Tibial nerve (tissue), 4 donors: ENCODE measurements at places on chromosomes 5 and 9. TPM values are rescaled to one million over a fixed set of nuclear protein-coding genes. Genes with fewer than 3 reads are reported as not detected.

EPB41L4A gene
- total RNA-seq = 10.6 TPM

BHMT gene
- total RNA-seq = 5.9 TPM

C9orf153 gene
- total RNA-seq = 1.5 TPM

SH3GL2 gene
- not detected for total RNA-seq

DNA sequence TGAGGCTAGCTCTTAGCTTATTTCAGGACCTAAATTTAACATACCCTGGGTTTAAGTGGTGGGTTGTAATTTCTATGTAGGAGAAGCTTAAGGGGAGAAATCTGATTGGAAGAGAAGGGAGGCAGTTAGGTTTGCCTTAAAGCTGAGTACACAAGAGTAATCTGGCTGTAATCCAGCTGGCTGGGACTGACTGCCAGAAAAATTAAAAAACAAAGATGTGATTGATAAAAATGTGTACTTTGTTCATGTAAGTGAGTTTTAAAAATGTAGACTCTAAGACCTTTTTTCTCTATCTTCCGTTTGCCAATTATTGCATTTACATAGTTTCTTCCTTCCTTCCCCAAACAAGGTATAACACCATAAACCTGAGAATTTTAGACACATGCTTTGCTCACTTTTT lies 17.5 kb upstream of the MSMP start:
- H3K4me3 ChIP-seq = no peak overlapping the region
- H3K36me3 ChIP-seq = no peaks in the 10 kb centered on the region
- no peaks in the 10 kb centered on the region for H3K27me3 ChIP-seq
- peaks cover 13% of the 10 kb centered on the region for H3K4me1 ChIP-seq

- H3K4me1 ChIP-seq = peaks cover under 1% of the 10 kb centered on the region
- H3K4me3 ChIP-seq = no peak overlapping the region
- no peaks in the 10 kb centered on the region for H3K36me3 ChIP-seq
- H3K27ac ChIP-seq = no peak overlapping the region
- H3K27me3 ChIP-seq = no peaks in the 10 kb centered on the region
Measured at GRCh38 chr5:143551820-143552251, 148.3 kb upstream of the NR3C1 start.

DNA sequence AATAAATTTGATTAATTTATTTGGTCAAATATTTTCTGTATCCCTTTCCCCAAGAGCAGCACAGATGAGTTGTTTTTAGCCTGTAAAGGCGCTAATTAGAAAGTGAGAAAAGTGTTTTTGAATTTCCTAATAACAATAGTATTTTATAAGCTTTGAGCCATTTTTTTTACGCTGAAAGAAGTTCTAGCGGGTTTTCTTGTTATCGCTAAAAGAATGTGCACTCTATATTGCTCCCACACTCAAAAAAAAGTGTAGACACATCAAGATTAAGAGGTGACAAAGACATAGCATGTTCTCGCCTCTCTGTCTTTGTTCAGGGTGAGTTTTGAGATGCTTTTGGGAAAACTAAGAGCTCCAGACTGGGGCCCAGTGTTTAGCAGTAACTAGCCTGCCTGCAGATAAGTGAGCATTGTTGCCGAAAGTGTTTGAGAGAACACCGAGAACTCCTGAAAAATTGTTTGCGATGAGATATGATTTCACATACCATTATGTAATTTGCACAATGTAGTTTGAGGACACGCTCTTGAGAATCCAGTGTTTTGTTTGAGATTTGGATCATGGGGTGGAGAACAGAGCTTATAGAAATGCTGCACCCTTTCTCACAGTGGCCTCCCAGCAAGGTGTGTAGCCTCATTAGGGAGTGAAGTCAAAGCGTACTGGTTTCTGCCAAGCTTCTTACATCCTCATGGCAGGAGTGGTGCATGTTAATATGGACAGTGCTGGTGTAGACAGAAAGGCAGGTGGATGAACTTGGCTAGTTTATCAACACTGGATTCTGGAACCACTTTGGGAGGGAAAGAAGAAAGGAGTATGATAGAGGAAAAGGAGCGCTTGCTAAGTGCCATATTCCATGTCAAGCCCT lies 1.5 kb downstream of the F2R start:
- H3K4me1 ChIP-seq = peaks cover 21% of the 10 kb centered on the region
- H3K36me3 ChIP-seq = no peaks in the 10 kb centered on the region
- DNase-seq = no peak
- H3K27ac ChIP-seq = no peak overlapping the region
- H3K4me3 ChIP-seq = peak overlapping the region; percentile 88

GRCh38 chr5:157611571-157612476 lies 36.2 kb upstream of the ADAM19 start:
- no peaks in the 10 kb centered on the region for H3K36me3 ChIP-seq
- no peaks in the 10 kb centered on the region for H3K27me3 ChIP-seq
- DNase-seq = no peak
- H3K27ac ChIP-seq = no peak overlapping the region
- no peak overlapping the region for H3K4me3 ChIP-seq

DNA sequence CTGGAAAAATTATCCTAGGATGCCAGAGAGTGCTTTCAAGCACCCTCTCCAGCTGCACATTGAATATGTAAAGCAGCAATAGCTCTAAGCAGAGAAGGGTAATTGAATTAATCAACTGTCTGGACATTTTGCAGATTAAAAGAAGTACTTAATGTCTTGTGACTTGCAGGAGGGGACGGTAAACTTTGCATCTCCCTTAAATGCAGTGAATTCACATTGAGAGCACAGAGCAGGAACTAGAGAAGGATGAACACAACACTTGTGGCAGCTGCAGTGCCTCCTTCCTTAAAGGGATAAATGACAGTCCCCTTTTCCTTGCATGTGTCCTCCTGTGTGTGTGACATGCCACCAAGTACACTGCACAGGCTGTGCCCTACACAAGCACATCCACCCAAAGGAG lies 7.4 kb upstream of the CDK5RAP2 start:
- no peaks in the 10 kb centered on the region for H3K27me3 ChIP-seq
- H3K27ac ChIP-seq = no peak overlapping the region
- H3K4me3 ChIP-seq = no peak overlapping the region
- peaks cover 8% of the 10 kb centered on the region for H3K4me1 ChIP-seq

DNA sequence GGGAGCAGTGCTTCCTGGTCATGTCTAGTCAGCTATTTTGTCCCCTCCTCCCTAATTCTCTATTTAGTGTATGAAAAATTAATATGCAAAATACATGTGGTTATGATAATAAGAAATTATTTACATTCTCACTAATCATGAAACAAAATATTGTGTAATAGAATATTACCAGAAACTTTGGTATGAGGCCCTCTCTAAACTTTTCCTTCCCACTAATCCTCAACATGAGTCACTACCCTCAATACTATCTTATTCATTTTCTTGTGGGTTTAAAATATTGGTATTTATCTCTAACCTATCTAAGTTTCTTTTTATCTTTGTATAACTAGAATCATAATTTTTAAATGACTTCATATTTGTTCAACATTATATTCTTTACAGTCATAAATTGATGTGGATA lies 545.9 kb upstream of the PTPRD start:
- no peak overlapping the region for H3K27ac ChIP-seq
- H3K27me3 ChIP-seq = no peaks in the 10 kb centered on the region
- H3K4me1 ChIP-seq = no peaks in the 10 kb centered on the region
- H3K4me3 ChIP-seq = no peak overlapping the region

DNA sequence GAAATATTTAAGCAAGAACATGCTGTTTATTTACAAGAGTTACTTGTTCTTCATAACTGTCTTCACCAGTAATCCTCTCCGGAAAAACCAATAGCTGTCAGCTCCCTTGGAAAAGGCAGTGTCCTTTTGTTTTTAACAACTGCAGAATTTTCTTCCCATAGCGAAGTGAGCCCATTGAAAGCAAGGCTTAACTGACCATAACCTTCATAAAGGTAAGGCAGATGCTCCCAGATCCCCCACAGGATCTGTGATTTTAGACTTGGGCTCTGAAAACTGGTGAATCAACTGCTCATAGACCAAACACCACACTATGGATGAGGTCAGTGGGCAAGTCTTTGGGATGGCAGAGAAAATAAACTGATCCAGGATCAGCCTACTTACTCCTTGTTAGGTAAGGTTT lies 155.0 kb downstream of the GLIS3 start:
- H3K36me3 ChIP-seq = no peaks in the 10 kb centered on the region
- no peaks in the 10 kb centered on the region for H3K27me3 ChIP-seq

- peak; percentile 22 for DNase-seq
- H3K4me1 ChIP-seq = no peaks in the 10 kb centered on the region
- H3K27ac ChIP-seq = peak overlapping the region; percentile 57
- H3K4me3 ChIP-seq = no peak overlapping the region
Measured at GRCh38 chr5:4019009-4019769, 423.6 kb downstream of the IRX1 start.

DNA sequence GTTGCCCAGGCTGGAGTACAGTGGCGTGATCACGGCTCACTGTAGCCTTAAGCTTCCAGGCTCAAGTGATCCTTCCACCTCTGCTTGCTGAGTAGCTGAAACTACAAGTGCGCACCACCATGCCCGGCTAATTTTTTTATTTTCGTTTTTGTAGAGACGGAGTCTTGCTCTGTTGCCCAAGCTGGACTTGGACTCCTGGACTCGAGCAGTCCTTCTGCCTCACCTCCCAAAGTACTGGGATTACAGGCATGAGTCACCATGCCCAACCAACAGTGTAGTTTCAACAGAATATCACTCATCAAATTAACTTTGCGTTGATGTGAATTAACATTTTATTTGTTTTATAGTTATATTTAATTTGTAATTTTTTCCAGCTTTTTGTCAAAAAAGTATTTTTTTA lies 45.3 kb downstream of the WDR70 start:
- no peaks in the 10 kb centered on the region for H3K27me3 ChIP-seq
- H3K4me3 ChIP-seq = no peak overlapping the region
- no peaks in the 10 kb centered on the region for H3K4me1 ChIP-seq
- H3K36me3 ChIP-seq = peaks cover 63% of the 10 kb centered on the region
- H3K27ac ChIP-seq = no peak overlapping the region
- no peak for DNase-seq

GRCh38 chr5:125113328-125113727 lies 366.9 kb upstream of the ZNF608 start:
- DNase-seq = no peak
- H3K4me1 ChIP-seq = no peaks in the 10 kb centered on the region
- no peak overlapping the region for H3K27ac ChIP-seq
- no peaks in the 10 kb centered on the region for H3K36me3 ChIP-seq
- no peaks in the 10 kb centered on the region for H3K27me3 ChIP-seq
- H3K4me3 ChIP-seq = no peak overlapping the region

GRCh38 chr9:94805051-94805489 lies 78.6 kb downstream of the AOPEP start:
- H3K36me3 ChIP-seq = peaks cover 20% of the 10 kb centered on the region
- H3K27me3 ChIP-seq = no peaks in the 10 kb centered on the region
- no peaks in the 10 kb centered on the region for H3K4me1 ChIP-seq
- no peak overlapping the region for H3K4me3 ChIP-seq
- peak overlapping the region; percentile 91 for H3K27ac ChIP-seq
- no peak for DNase-seq

DNA sequence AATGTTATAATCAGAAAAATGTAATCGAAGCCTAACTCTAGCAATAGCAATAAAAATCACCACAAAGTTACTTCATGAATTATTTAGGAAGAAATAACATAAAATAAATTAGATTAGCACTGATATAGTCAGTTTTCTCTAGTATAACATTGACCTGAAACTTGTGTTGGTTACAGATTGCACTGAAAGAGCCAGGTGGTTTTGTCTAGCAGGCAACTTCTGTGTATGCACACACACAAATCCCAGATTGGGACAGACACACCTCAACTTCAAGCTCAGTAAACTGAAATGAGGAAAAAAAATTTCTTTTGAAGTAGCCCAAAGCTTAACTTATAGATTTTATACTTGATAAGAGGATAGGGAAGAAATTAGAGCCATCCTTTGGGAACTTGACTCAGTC lies 129.3 kb downstream of the EFNA5 start:
- H3K36me3 ChIP-seq = no peaks in the 10 kb centered on the region
- DNase-seq = no peak

GRCh38 chr9:107251756-107252322 lies 31.2 kb upstream of the RAD23B start:
- H3K27me3 ChIP-seq = no peaks in the 10 kb centered on the region
- no peak overlapping the region for H3K4me3 ChIP-seq
- peaks cover 5% of the 10 kb centered on the region for H3K4me1 ChIP-seq
- no peaks in the 10 kb centered on the region for H3K36me3 ChIP-seq

GRCh38 chr5:1004461-1005248 lies 3.9 kb upstream of the NKD2 start:
- H3K27ac ChIP-seq = peak overlapping the region; percentile 72
- H3K4me3 ChIP-seq = peak overlapping the region; percentile 70
- H3K27me3 ChIP-seq = peaks cover 2% of the 10 kb centered on the region
- no peaks in the 10 kb centered on the region for H3K36me3 ChIP-seq
- peaks cover 44% of the 10 kb centered on the region for H3K4me1 ChIP-seq

GRCh38 chr9:119284587-119285337 lies 84.5 kb downstream of the BRINP1 start:
- no peak overlapping the region for H3K27ac ChIP-seq
- no peak overlapping the region for H3K4me3 ChIP-seq
- H3K4me1 ChIP-seq = no peaks in the 10 kb centered on the region
- DNase-seq = no peak
- H3K36me3 ChIP-seq = no peaks in the 10 kb centered on the region

DNA sequence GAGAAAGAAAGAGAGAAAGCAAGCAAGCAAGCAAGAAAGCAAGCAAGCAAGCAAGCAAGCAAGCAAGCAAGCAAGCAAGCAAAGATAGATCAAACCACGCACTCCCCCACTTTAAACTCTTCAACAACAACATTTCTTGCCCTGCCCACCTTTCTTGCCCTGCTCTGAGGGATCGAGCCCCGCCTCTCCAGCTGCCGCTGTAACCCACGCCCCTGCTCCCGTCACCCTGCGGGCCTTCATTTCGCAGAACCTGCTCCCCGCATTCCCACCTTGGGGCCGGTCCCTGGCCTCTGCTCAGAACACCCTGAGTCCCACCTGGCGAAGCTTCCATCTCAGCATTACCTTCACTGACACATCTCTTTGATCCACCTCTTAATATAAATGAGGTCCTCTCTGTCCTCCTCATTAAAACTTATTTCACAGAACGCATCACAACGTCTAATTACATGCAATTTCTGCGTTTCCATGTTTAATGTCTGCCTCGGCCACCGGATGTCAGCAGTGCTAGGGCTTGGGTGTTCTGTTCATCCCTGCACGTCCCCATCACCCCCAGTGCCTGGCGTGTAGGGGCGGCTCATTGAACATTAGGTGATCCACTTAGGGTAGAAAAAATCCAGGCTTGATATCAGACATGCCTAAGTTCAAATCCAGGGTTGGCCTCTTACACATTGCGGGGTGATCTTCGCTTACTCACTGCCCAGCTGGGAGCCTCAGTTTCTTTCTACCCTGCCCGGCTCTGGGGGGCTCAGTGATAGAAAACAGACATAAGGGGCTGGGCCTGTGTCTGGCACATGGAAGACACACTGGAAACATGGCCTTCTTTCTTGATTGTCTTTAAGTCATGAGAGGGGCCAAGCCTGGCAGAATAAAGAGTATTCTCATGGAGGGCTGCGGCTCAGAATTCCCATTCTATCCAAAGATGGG lies 187.6 kb downstream of the DAB2IP start:
- H3K4me3 ChIP-seq = no peak overlapping the region
- no peaks in the 10 kb centered on the region for H3K27me3 ChIP-seq
- no peak for DNase-seq
- no peaks in the 10 kb centered on the region for H3K4me1 ChIP-seq
- no peak overlapping the region for H3K27ac ChIP-seq

GRCh38 chr9:135222881-135223760 lies 135.7 kb downstream of the OLFM1 start:
- no peak overlapping the region for H3K27ac ChIP-seq
- H3K36me3 ChIP-seq = no peaks in the 10 kb centered on the region
- DNase-seq = no peak
- H3K4me1 ChIP-seq = no peaks in the 10 kb centered on the region

- no peak overlapping the region for H3K4me3 ChIP-seq
- H3K36me3 ChIP-seq = no peaks in the 10 kb centered on the region
- DNase-seq = no peak
Measured at GRCh38 chr5:91092859-91093783, 290.0 kb downstream of the ARRDC3 start.
